ENCODE measurements at places on chromosomes 12 and 14. TPM values are rescaled to one million over a fixed set of nuclear protein-coding genes. Genes with fewer than 3 reads are reported as not detected.

- DNase-seq, result no peak
These were observed 85.9 kb upstream of the NCOR2 start for GRCh38 chr12:124653169-124653931.

GRCh38 chr12:45623221-45623620, 106.3 kb upstream of the ARID2 start:
- DNase-seq, result no peak

The CD69 gene
- total RNA-seq, result 116 TPM

DNA sequence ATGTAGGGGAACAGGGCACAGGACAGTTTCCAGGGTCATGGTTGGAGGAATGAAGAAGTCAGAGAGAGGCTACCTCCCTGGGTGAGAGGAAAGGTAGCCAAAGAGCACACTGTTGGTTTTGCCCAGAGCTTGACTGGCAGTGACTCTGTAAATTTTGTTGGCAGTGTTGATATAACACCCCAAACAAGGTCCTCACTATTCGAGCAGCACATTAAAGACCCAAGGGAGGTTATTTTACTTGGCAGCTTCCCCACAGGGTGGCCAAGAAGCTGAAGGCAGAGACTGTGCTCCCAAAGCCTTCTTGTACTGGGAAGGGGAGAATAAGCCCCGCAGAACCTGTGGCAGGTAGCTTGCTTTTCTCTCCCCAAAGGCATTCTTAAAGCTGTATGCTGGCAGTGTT, 40.6 kb downstream of the WSCD2 start:
- no peak for DNase-seq

The E2F7 gene
- 15.0 TPM for total RNA-seq

GRCh38 chr12:57355734-57356133, 75.1 kb downstream of the R3HDM2 start:
- DNase-seq, result no peak

The KNTC1 gene
- 130 TPM for total RNA-seq

DNA sequence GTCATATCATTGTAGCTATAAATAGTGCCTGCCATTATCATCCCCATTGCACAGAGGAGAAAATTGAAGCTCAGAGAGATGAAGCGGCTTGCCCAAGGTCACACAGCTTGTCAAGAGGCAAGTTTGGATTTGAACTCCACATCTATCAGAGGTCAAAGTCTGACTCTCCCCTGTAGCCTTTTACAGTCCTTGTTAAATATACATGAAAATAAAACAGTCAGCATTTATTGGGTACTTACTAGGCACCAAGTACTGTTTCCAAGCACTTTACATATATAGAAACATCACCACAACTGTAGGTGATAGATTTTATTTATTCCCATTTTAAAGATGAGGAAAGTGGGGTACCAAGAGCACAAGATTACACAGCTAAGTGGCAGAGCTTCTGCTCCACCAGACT, 67.2 kb downstream of the WSCD2 start:
- no peak for DNase-seq

- DNase-seq, result no peak
These were observed 143.1 kb downstream of the PCNX1 start for GRCh38 chr14:71050227-71050823.

The OR4E2 gene
- not detected for total RNA-seq

The STAC3 gene
- 11.4 TPM for total RNA-seq

DNA sequence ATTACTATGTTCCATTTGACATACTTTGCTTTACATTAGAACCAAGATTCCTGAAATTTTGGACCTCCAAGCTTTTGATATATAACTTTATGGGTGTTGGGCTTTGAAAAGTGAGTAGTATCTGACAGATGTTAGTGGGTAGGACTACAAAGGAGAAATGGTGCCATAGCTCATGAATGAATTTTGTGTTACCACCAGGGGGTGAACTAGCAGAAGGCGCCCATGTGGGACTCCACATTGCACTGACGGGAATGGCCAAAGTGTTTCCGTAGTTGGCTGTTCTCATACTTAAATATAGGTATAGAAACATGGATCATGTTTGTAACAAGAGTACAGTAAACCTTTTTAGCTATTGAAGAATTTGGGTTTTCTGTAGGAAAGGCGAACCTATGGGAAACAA, 337.5 kb downstream of the FLRT2 start:
- DNase-seq, result no peak

The KRT8 gene
- total RNA-seq, result 0.20 TPM

The FGD6 gene
- total RNA-seq, result 0.64 TPM

The CISTR gene
- total RNA-seq, result not detected

DNA sequence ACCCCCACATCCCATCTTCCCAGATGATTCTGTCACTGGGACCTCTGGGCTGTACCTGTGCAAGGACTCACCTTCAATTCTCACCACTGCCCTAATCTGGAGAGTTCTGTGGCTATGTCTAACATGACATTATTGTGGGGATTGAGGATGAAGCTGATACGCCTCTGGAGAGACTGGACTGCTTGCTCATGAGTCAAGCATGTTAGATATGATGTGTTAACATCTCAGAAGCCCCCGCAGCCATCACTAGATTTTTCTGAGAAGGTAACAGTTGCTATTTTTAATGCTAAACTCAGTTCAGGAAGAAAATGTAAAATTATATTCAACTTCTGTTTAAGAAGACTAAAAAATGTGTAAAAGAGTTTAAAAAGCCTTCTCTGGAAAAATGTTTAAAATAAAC, 25.7 kb downstream of the JKAMP start:
- no peak for DNase-seq

DNA sequence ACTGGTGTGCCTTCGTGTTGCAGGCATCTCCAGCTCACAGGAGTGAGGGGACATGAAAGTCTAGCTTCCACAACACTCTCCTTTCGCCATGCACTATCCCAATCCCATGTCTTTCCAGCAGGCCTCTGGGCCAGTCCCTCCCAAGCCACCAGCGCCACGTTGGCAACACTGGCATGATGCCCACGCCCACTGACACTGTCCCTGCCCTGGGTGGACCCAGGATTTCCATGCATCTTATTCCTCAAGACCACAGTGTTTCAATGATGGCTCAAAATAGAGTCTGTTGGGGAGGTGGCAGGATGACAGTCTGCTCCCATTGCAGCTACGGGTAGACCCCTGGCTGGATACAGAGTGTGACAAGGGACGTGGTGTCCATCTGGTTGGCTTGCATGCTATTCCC, 2.3 kb downstream of the SP7 start:
- DNase-seq, result no peak

The RPS26 gene
- total RNA-seq, result 39.1 TPM

DNA sequence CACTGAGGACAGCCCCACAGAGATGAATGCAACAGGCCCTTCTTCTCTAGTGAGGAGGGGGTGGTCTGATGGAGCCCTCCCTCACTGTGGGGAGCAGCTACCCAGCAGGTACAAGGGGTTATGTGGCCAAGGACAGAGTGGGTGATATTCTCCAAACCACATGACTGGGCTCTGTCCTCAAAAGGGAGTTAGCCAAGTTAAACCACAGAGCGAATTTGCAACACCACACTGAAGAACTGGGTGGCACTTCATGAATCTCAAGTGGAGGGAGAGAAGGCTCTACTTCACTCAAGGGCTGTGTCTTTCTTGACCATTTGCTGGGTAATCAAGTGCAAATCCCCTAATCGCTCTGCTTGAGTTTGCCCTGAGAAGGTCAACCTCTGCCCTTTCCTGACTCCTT, 12.5 kb downstream of the GPR68 start:
- DNase-seq, result no peak

- no peak for DNase-seq
These were observed 191.7 kb downstream of the ALG10 start for GRCh38 chr12:34214011-34214410.

- DNase-seq, result no peak
These were observed 2.8 kb downstream of the GABARAPL1 start for GRCh38 chr12:10215436-10215835.

GRCh38 chr14:79704041-79704807, 507.1 kb downstream of the DIO2 start:
- DNase-seq, result no peak

GRCh38 chr14:59199205-59199604, 10.7 kb downstream of the DAAM1 start:
- DNase-seq, result no peak

- no peak for DNase-seq
These were observed 106.8 kb downstream of the ZFC3H1 start for GRCh38 chr12:71556875-71557274.

DNA sequence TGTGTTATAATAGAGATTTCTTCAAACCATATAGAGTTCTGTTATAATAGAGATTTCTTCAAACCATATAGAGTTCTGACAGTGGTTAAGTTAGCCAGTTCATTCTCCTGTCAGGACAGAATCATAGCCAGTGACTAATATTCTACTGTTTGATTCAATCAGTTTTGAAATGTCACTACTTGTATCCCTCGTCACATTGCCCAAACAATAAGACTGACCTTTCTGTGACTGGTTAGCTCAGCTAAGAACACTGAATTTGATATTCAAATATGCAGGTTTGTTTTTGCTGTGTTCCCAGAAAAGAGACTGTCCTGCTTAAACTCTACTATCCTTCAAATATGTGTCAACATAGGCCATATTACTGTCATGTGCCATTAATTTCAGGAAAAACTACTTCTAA, 74.4 kb downstream of the ALG10B start:
- no peak for DNase-seq

DNA sequence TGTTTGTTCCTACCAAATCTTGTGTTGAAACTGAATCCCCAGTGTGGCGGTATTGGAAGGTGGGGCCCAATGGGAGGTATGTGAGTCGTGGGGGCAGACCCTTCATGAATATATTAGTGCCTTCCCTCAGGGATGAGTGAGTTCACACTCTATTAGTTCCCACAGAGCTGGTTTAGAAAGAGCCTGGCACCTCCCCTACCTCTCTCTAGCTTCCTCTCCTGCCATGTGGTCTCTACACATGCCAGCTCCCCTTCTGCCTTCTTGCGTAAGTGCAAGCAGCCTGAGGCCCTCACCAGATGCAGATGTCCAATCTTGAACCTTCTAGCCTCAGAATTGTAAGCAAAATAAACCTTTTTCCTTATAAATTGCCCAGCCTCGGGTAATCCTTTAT, 105.8 kb downstream of the SPTSSA start:
- no peak for DNase-seq

The IGF1 gene
- total RNA-seq, result 1.6 TPM

The AKT1 gene
- total RNA-seq, result 178 TPM

DNA sequence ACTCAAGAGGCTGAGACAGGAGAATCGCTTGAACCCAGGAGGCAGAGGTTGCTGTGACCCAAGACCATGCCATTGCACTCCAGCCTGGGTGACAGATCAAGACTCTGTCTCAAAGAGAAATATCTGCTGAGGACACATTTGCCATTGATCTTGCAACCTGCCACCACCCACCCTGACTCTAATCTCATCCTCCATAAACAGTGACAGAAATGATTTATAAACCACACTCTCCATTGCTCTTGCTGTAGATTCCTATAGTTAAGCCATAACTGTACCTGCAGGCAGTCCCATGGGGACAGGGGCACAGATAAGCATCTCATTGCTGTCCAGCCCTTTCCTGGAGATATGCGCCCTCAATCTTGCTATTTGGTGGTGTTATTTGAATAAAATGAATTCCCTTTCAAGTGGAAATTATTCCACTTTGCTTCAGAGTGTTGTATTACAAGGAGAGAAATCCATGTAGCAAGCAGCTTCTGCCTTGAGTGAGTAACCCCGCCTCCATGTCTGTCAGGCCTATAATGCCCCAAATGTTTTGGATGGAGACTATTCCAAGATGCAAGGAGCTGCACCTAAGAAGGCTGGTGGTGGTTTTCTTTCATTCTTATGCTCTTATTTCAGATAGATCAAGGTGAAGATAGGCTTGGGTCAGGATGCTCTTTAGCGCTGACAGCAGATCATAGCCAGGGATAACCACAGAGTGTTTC, 3.0 kb upstream of the ZDHHC22 start:
- no peak for DNase-seq

The SRRM4 gene
- not detected for total RNA-seq

The IFNG gene
- total RNA-seq, result 0.91 TPM

DNA sequence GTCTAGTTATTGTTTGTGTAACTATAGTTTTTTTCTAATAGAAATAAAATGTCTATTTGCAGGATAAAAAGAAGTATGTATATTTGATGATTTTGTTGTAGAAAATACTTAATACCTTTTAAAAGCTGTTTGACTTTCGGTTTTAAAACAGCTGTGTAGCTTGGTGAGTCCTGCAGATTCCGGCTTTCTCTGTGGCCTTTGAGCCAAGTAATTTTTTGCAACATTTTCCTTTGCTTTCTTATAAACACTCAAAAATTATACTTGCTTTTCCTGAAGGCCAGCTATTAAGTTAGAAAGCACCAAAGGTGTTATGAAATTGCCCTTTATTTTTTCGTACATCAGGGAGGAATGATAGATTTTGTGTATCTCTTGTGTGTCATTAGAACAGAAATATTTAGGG, 63.6 kb downstream of the CRADD start:
- DNase-seq, result no peak

The CLEC4A gene
- total RNA-seq, result 0.83 TPM

The HOXC12 gene
- not detected for total RNA-seq

DNA sequence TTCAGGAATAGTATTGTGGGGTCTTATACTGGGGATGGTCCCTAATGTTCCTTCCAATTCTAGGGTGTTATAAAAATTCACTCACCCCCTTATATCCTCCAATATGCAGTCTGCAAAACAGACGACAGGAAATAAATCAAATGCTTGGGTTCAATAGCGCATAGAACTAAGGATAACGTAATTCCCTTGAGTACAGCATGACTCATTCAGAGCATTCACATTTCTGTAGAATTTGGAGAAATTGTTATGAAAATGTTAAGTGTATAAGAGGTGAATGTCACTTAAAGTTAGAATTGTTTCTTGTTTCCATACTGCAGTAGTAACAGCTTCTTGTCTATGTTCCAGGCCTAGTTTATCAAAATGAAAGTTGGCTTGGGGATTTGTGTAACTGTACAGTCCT, 271.4 kb downstream of the RPS29 start:
- DNase-seq, result no peak

The FZD10 gene
- total RNA-seq, result not detected

- no peak for DNase-seq
These were observed 17.1 kb downstream of the ACTN1 start for GRCh38 chr14:68961781-68962584.

DNA sequence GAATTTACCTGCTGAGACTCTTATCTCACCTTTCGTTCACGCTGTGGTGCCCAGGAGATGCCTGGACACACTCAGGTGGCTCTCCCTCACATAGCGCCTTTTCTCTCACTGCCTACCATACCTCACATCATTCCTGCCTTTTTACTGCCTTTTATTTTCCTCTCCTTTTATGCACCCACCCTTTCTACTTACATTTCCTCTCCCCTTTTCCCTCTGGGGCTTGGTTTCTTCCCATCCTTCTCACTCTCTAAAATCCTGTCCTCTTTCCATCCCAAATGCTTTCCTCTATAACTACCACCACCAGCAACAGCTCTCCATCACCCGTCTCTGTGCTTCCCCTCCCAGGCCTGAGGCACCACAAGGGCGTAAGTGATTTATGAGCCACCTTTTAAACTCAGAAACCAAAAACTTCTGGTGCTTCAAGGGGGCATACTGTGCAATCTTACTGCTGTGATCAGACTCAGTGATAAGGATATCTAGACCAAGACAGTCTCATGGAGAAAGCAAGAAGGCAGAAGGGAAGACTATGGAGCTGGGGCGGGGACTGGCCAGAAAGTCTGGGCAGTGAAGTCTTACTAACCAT, 32.7 kb upstream of the SMUG1 start:
- no peak for DNase-seq
